Motor neuron (in vitro differentiated cells): ENCODE measurements at places on chromosomes 5 and 9.
A peak's percentile ranks its signal among the peaks of the same experiment; 100 is the strongest.

GRCh38 chr5:84379749-84380148 lies 4.9 kb downstream of the EDIL3 start:
- ATAC-seq: no peak

GRCh38 chr9:11349187-11349586 lies 736.4 kb upstream of the PTPRD start:
- no peak for ATAC-seq

DNA sequence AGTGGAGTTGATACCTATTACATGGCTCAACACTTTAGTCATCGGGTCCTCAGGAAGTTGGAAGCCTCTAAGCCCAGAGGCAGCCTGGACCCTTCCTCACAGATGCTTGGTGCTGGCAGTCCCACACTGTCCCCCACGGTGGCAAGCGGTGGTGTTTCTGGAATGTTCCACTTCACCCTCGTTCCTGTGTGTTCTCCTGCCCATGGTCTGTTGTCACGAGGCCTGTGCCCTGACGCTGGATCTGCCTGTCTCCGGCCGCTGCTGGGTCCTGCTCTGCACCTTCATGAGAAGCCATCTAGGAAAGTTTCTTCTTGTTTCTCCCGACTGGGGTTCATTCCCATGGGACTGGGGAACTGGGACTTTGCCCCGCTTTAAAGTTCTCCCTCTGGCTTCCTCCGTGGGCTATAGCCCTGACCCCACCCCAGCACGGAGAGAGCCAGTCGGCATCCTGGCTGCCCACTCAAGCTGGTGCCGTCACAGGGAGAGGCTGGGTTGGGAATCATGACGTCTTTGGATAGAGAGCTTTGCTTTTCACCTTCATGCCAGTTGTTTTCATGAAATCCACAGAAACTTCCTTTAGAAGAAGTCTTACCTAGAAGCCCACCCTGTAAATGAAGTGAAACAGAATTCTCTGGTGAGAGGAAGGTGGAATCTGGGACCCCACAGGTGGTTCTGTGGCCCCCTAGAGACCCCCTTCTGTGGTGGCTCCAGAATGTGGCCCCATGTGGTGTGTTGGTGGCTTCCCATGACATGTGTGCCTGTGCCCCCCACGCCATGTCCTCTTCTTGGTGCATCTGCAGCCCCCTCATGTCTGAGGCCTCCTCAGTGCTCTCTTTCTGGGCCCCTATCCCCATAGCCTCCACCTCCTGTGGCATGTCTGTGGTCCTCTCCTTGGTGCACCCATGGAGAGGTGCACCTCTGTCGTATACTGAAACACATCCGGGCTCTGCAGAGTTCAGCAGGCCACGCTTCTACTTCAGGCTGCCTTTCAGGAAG lies 43.8 kb downstream of the TRIP13 start:
- ATAC-seq: no peak

- ATAC-seq: no peak
Measured at GRCh38 chr9:18925880-18926279, 107.1 kb downstream of the SAXO1 start.

DNA sequence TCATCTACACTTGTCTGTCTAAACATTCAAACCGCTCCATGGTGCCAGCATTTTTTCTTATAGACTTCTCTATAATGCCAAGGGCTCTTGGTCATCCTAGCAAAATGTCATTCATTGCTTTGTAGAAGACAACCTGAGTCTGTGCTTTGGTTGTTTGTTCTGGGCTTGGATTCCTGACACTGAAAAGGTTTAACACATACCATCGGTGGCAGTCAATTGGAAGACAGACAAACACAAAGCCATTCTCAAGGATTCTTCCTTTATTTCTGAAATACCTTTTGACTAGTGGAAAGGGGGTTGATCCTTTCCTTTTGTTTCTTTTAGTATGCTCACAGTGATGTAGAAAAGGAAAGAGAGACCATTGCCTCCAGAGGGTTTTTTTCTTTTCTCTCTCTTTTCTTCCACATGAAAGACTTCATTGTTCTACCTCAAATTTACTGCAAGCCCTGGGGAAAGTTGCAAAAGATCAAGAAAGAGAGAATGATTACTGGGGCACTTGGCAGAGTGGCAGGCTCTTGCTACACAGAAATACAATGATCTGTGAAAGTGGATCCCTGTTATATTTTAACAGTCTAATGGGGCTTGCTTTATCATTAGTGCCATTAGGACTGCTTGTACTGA lies 66.4 kb upstream of the TMC1 start:
- ATAC-seq: peak; percentile 93

DNA sequence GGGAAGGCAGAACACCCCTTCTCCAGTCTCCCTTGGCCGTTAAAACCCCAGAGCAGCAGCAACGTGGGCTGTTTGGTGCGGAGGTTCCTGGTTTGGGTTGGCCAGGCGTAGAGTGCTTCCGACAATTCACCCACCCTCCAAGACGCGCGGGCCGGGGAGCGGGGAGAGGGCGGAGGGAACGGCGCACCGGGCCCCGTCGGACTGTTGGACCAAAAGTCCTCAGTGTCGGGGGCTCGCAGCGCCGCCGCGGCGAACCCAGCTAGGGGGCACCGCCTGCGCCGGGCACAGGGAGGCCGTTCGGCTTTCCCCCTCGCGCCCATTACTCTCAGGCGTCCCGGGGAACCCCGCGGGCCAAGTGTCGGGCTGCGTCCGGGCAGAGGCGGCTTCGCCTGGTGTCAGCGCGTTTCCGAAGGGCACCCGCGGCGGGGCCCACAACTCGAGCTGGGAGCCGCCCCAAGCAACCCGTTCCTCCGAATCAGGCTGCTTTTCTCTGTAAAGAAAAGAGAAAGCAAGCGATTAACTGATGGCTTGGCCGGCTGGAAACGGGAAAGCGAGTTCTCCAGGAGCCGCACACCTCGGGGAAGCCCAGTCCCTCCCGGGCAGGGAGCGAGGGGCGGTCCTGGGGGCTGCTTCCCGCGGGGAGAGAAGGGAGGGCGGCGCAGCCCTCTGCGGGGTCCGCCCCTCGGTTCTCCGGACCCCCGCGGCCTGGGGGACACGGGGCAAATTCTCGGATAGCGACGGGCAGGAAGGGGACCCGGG lies 145.5 kb downstream of the ERCC6L2 start:
- peak; percentile 36 for ATAC-seq

- ATAC-seq: no peak
Measured at GRCh38 chr9:112601636-112602035, 115.0 kb downstream of the KIAA1958 start.

DNA sequence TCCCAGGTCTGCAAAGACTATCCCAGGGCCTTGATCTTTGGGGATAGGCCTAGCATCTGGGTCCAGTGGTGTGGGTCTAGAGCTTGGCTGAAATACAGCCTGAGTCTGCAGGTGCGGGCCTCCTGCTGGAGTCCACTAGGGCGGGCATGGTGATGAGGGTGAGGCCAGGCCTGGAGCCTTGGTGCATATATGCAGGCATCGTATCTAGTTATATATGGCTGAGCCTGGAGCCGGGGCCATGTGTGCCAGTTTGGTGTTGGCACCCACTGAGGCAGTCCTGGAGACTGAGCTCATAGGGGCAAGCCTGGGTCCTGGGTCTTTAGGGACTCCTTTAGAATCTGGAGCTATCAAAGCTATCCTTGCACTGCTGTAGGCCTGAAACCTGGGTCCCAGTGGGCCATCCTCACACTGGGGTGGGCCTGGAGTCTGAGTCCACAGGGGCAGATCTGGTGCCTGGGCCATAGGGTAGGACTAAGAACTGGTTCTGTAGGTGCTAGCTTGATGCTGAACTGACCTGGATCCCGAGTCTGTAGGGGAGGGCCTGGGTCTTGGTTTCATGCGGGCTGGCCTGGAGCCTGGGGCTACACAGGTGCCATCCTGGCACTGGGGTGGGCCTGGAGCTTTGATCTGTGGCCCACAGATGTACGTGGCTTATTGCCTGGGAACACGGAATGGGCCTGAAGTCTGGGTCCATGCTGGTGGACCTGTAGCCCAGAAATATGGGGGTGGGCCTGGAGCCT lies 346.5 kb upstream of the MEF2C start:
- no peak for ATAC-seq

DNA sequence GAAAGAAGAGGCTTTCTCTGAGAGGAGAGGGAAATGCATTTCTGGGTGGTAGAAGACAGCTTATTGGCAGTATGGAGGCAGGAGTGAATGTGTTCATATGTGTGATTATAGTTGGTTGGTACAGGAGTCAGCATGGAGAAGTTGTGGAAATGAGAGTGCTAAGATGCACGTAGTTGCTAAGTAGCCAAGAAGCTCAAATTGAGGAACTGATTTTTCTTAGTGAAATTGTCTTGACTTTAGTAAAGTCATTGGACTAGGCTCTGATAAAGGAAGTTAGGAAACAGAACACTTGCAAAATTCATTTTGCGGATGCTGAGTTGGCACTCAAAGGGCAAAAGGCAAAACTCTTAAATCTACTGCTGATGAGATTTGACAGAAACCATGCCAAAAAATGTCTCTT lies 158.9 kb upstream of the VCAN start:
- no peak for ATAC-seq

DNA sequence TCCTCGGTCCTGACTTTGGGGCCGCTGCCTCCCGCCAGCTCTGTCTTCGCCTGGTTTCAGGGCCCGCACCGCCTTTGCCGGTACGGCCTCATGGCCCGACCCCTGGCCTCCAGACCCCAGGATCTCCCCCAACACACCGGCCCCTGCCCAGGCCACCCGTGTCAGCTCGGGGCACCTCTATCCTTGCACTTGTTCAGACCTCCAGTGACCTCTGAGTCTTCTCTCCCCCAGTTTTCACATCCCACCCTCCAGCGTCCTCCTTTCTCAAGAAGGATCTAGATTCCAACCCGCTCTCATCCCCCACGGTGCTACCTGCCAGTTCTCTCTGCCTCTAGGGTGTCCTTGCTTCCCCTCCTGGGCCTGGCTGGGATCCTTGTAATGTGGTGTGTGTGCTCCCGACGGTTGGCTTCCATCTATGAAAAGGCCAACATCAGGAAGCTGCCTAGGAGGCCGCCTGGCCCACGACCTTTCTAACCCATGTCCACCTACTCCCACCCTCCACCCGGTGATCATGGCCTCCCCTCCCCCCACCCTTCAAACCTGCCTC lies 61.1 kb downstream of the SPATA31C2 start:
- ATAC-seq: no peak
